ENCODE measurements at places on chromosomes 12 and 14.

GRCh38 chr12:132146098-132146497 is 1.8 kb downstream of the NOC4L start:
- no peak for DNase-seq

GRCh38 chr14:89963288-89963978 is 7.7 kb downstream of the TDP1 start:
- no peak for DNase-seq

- DNase-seq: no peak
Observed at GRCh38 chr14:32033543-32033942, 43.6 kb upstream of the ARHGAP5 start.

DNA sequence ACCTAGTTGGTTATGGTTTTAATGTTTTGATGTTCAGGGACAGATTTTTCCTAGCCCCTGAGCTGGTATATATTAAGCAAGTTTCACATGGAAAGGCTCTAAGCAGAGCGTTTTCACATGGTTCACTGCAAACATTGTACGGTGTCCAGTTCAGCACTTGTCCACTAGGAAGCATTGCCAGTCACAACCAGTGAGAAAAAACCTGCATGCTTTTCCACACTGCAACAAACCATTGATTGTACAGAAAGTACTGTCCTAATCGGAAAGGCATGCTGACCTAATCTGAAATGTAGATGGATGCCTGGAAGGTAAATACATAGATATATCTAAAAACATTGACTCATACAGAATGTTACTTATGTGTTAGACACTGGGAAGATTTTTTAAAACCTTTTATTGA is 25.0 kb upstream of the NPAS3 start:
- no peak for DNase-seq

DNA sequence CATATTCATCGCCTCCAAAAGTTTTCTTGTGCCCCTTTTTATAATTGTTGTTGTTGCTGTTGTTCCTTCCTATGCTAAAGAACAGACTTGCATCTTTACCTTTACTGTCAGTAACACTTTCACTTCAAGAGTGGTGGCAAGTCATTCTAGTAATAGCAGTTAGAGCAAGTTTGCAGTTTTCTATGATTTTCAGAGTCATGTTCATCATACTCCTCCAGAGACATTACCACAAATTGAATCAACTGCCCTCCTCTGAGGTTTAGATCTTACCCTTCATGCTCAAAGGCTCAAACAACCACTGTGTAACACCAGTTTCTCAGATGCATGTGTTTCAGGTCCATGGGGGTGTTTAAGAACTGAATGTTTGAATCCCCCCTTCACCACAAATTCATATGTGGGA is 763.4 kb downstream of the LRFN5 start:
- DNase-seq: no peak

DNA sequence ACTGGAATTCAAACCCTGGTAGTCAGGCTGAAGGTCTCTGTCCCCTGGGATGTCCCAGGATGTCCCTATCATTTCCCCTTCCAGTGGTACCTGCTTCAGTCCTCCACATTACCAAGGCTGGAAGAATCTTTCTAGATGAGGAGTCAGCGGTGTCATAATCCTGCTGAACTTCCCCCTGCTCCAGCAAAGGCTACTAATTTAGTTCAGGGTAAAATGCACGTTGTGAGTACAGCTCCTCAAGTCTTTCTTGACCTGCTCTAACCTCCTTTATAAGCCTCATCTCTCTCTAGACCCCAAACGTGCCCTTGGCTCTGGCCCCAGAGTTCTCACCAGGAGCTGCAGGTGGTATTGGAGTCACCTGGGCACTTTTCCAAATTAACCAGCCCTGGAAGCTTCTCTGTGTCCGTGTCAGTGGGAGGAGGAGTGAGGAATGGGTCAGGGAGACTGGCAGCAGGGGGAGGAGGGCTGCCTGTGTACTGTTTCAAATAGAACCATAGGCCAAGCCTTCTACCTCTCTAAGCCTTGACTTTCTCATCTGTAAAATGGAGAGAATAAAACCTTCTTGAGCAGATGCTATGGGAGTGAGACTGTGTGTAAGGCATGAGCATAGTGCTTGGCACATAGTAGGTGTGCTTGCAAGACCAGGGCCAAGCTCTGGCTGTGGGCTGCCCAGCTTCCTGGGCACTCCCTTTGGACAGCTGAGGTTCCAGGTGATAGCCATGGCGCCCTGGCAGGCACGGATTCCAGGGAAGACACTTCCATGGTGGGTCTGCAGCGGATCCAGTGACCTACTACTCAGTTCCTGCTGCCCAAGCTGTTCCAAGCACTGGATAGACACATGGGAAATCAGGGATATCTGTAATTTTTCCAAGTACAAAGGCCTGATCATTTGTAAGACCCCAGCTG is 24.5 kb downstream of the ASB2 start:
- DNase-seq: no peak

GRCh38 chr12:39037115-39037514 is 131.7 kb upstream of the CPNE8 start:
- no peak for DNase-seq

- DNase-seq: no peak
Observed at GRCh38 chr12:76519538-76519937, 40.0 kb downstream of the OSBPL8 start.

DNA sequence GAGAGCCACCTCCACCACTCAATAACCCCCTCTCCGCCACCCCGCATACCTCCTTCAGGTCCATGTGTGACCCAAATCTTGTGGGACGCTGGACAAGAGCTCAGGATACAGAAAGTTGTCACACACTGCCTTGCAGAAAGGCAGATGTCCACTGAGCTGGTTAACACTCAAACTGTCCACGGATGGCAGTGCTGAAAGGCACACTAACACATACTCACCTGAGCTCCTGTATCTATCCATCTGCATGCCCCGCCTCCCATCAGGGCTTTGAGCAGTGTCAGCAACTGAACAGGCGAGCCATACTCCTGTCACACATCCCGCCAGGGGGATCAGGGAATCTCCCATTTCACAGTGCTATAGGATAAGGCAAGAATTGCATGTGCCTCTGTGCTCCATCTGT is 642.0 kb downstream of the GALC start:
- no peak for DNase-seq

- DNase-seq: no peak
Observed at GRCh38 chr12:46811185-46811584, 14.6 kb downstream of the SLC38A4 start.

DNA sequence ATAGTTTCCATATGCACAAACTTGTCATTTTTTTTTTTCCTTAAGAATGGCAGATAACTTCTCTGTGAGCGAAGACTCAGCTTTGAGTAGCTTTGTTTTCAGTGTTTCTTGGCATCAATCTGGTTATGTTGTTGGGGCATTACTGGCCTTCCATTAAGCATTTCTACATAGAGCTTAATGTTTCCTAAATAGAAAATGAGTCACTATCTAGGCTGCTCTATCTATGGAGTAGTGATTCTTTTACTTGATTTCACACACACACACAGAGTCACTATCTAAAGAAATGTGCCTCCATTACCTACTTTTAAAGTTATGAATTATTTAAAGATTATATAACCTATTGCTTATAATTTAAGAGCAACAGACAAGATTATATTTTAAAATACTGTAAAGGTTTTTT is 53.9 kb downstream of the TMEM260 start:
- DNase-seq: no peak

Data from mucosa of descending colon (tissue), 3 donors.